NCI-H345 (cell line): ENCODE measurements at places on chromosomes 11 and 22.

DNA sequence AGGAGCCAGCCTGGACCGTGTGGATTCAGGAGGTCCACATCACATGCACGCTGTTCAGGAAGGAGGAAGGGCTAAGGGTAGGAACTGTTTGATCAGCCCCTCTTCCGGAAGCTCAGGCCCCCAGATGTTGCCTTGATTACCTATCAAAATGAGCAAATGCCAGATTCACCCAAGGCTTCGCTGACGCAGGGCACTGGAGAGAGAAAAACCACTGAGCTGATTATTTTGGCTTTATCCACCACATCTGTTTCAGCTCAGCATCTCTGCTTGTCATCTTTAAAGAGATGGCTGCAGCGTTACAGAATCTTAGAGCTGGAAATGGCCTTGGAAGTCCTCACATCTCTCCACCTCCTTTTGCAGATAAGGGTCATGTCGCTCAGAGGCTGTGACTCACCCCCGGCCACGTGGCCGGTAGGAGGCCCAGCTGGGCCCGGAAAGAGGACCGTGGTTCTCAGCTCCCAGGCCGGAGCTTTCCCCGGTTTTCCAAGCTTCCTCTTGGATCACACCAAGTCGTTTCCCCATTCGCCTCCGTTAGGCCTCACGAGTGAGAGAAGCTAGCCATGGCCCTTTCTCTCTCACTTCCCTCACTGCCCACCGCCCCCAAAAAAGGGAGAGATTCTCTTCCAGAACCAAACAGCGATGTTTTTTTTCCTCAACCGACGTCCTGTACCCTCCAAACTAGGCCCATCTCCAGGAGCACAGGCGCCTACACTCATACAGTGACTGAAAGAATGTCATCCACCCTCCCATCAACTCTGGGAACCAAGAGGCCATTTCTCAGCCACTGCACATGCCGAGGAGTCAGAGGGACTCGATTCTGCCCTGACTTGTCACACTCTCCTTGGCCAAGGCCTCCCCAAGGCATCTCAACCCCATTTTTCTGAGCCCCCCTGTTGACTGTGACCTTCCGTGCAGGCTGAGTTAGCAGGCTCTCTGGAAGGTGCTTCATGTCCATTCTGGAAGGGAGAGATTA, 37.6 kb downstream of the LIF start:
- no peak for DNase-seq

- no peak for DNase-seq
Measured at GRCh38 chr11:133904818-133905515, 51.8 kb downstream of the IGSF9B start.

DNA sequence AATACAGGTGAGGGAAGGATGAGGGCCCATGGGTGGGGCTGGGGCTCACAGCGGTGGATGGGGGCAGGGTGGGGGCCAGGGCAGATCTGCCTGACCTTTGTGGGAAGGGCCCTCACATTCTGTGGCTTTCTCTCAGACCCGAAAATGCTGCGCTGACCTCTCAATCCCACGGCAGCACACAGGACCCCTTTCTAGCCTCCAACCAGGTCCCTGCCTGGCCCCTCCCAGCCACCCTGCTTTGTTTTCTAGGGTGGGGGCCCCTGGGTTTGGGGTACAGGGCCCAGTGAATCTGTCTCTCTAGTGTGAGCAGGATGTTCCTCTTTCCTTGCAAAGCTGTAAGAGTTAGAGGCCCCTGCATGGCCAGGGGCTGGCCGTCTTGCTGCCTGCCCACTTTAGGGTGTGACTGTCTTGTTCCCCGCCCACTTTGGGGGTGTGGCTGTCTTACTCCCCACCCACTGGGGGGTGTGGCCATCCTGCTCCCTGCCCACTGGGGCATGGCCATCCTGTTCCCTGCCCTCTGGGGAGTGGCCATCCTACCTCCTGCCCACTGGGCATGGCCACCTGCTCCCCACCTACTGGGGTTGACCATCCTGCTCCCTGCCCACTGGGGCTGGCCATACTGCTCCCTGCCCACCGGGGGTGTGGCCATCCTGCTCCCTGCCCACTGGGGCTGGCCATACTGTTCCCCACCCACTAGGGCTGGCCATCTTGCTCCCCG, 11.5 kb downstream of the PARVG start:
- DNase-seq = no peak

GRCh38 chr11:121408830-121409229, 43.3 kb upstream of the SORL1 start:
- no peak for DNase-seq

DNA sequence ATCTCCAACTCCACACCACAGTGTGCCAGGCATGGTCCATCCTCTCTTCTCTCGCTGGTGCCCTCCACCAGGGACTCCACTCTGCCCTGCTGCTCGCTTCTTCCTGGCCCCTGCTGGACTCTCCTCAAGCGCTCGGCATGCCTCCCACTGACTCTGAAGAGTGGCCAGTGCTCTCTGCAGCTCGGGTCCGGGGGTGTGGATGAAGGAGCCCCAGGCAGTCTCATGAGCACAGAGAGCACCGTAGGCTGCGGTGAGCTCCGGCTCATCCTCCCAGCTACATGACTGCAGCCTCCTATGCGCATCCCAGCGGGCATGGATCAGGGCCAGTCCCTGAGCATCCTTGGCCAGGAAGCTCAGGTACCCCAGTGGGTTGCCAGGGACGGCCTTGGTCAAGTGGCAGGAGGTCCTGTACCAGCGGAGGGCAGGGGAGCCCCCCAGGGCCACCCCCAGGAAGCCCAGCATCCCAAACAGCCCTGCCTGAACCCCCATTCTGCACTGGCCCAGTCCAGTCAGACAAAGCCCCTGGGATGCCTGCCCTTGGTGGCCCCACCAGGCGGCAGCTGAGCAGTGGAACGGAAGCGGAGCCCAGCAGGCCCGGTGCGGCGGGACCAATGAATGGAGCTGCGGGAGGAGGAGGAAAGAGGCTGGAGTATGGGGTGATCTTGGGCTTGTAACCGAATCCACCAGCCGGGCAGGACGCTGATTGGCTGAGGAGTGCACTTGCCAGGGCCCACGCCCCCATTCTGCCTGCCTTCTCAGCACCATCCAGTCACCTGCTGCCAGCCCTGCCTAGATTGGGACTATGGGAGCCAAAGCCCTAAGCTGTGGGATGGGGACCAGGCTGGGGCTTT, at the start of gene PLA2G3:
Gene PLA2G3, minus strand, starts transcription at position 643 of the 851 bp plus-strand sequence. Its CDS starts 154 bp downstream, at position 489.
- DNase-seq = peak; percentile 13

GRCh38 chr11:99693941-99694492, 673.3 kb downstream of the CNTN5 start:
- DNase-seq = peak; percentile 74

- DNase-seq = peak; percentile 71
Measured at GRCh38 chr11:116773203-116774097, 663 bp upstream of the BUD13 start.

DNA sequence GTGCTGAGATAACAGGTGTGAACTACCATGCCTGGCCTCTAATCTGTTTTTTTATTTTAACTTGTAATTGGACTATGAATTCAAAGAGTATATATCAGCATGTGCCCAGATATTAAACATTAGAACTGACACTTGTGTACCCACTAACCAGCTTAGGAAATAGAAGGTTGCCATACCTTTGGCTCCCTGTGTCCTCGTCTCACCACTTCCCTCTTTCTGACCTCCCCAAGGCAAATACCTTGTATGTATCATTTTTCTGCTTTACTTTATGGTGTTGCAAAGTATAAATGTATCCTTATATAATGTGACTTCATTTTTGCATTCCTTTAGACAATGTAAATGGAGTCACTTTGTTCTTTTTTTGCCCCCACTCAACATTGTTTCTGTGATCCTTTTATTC, 9.1 kb downstream of the PPP6R3 start:
- no peak for DNase-seq

GRCh38 chr11:129313541-129314297, 61.9 kb upstream of the BARX2 start:
- no peak for DNase-seq

- DNase-seq = no peak
Measured at GRCh38 chr11:18633256-18634139, 644 bp downstream of the SPTY2D1 start.

DNA sequence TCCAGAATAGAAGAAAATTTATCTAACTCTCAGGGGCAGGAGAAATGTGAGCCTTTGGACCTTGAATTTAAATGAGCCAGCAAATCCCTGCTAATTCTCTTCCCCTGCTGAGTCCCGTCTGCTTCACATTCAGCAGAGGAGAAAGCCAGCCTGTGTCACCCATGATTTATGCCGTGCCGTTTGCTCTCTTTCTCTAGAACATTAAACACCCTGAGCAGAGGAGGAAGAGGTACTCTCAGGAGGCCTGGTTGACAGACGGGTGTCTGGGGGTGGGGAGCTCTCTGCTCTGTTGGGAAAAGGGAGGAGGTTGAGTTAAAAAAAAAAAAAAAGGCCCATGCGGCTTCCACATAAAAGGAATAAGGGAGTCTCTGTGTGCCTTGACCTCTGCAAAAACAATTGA, 11.3 kb upstream of the MTMR3 start:
- DNase-seq = peak; percentile 69

- no peak for DNase-seq
Measured at GRCh38 chr11:133981156-133981555, 24.4 kb upstream of the IGSF9B start.

- no peak for DNase-seq
Measured at GRCh38 chr11:2273771-2274170, 3.4 kb upstream of the ASCL2 start.

- peak; percentile 68 for DNase-seq
Measured at GRCh38 chr11:120985718-120986569, 38.0 kb upstream of the TBCEL start.
